ENCODE measurements at places on chromosomes 5 and 9.

- DNase-seq = no peak
These were observed 13.5 kb upstream of the KIF27 start for GRCh38 chr9:83934569-83935275.

GRCh38 chr5:997711-998110 lies 10.9 kb upstream of the NKD2 start:
- DNase-seq = no peak

- DNase-seq = no peak
These were observed 7.7 kb downstream of the PALM2AKAP2 start for GRCh38 chr9:109787735-109788134.

DNA sequence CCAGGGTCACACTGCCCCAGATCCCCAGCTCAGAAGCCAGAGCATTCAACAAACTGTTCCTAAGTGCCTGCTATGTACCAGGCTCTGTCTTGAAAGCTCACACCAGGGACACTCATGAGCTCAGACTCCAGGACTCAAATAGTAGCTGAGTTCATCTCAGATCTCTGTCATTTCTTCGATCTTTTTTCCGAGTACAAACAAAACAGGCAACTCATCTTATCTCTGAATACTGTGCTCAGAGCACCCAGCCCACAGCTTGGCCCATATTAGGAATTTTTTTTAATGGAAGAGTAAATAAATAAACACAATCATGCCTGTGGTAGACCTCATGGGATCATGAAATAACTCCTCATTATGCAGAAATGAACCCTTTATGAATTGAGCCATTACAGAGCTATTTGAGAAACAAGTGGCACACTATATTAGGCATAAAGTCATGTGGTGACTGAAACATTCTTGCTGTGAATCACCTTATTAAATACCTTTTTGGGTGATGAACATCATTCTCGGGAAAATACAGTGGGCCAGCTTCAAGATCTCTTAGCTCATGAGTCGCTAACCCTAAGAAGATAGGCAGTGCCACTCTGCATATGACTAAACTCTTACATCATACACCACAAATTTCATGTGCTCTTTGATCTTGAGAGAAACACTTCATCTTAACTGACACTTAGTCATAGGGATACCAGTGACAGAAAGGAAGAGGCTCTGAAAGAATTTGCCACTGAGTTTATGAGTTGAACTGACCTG lies 9.9 kb downstream of the SH3RF2 start:
- DNase-seq = no peak

DNA sequence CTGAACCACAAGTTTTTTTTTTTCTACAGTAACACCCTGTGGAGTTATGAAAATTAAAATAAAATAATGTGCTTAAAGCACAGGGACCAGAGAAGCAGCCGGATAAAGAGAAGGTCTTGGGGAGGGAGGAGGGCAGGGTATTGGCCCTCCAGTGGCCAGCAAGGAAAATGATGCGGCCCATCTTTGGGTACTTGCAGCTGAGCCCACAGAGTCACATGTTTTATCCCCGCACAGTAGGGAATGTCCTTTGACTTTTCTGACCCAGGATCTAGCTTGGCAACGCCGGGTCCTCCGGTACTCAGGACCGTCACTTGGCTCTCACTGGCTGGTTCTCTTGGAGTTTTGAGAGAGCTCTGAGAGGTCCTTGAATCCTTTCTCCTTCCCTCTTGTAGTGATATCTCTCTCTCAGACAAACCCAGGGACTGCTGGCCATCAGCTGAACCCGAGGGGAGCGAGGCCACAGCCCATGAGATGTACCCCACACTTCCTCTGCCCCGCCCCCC lies 35.3 kb upstream of the HSPA9 start:
- DNase-seq = no peak

DNA sequence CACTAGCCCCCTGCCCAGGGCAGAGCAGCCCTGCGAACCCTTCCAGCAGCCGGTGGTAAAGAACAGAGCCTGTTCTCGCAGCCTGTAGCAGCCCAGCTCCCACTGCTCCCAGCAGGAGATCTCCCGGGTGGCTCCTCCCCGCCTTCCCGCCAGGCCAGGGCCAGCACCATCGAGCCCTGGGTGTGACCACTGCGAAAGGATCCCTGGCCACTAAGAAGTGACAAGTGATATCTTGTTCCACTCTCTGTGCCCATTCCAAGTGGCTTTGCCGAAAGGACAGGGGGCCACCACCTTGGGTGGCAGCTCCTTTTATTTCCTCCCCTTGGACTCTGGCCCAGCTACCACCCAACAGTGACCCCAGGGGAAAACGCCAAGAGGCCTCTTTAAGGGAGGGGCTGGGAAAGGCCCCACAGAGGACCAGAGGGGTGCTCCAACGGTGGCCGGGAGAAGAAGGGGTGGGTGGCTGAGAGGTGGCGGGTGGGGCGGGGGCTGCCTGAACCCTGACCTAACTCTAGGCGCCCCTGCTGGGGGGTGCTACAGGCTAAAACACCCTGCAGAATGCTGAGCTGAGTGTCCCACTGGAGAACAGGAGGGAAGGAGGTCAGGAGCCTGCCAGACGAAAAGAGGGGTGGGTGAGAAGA lies 1.6 kb downstream of the NACC2 start:
- no peak for DNase-seq

- DNase-seq = no peak
These were observed 950 bp upstream of the FNBP1 start for GRCh38 chr9:130043654-130044623.

GRCh38 chr5:43338862-43339261 lies 25.6 kb upstream of the HMGCS1 start:
- no peak for DNase-seq

DNA sequence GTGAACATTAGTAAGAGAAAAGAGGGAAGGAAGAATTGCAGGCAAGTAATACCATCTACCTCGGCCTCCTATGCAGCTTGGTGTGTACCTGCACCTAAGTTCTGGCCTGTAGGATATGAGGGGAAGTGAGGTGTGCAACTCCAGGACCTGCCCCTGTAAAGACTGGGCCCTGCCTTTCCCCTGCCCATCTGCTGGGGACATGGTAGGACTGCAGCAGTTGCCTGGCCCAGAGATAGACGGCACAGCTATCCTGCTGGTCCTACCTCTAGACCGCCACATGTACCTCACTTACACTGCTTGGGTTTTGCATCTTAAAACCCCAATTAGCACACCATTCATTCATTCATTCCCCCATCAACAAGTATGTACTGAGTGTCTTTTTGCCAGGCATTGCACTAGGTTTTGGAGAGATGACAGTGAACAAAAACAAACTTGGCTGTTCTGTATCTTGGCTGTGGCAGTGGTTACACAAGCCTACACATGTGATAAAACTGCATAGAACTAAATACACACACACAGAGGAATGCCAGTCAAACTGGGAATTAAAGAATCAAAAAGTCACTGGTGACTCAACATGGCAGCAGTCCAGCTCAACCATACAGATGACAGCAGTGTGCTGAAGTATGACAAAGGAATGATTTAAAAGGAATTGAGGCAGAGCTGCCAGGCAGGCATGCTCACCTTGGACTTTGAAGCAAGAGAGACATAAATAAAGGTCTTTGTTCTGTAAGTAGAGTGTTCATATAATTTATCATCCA lies 23.3 kb upstream of the MGAT1 start:
- no peak for DNase-seq

GRCh38 chr5:174617285-174617684 lies 107.1 kb upstream of the MSX2 start:
- no peak for DNase-seq

GRCh38 chr5:180817893-180818674 lies 15.5 kb upstream of the MGAT1 start:
- DNase-seq = no peak

DNA sequence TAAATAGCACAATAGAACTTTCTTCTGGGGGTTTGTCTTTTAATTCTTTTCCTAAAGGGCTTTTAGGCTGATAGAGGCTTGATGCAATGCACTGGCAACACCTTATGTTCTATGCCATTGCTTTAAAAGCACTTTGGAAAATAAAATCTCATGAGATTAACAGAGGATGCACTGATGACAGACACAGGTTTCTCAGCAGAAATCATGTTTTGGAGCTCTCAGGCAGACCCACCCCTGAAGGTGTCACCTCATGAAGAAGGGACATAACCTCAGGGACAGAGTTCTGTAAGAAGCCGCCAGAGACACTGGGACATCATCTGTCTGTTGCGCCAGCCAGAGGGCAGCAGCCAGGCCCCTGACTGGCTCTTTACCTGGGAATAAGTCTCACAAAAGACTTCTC lies 27.7 kb downstream of the SLC22A5 start:
- no peak for DNase-seq

GRCh38 chr5:565782-566440 lies 41.7 kb upstream of the SLC9A3 start:
- DNase-seq = no peak

DNA sequence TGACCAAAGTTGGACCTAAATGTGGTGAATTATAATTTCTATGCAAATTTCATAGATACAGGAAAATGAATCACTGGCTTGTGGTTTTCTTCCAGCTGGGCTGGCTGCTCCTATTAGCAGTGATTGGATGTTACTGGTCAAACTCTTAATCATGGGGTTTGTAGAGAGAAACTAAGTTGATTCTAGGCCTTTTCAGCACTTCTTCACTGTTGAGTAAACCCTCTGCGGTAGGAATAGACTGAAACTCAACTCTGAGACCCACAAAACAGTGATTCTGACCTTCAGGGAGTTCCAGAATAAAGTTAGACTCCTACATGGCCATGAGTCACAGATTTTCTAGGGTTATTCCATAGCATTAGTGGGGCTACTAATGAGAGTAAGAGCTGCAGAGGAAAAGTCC lies 47.9 kb upstream of the FKTN start:
- no peak for DNase-seq

DNA sequence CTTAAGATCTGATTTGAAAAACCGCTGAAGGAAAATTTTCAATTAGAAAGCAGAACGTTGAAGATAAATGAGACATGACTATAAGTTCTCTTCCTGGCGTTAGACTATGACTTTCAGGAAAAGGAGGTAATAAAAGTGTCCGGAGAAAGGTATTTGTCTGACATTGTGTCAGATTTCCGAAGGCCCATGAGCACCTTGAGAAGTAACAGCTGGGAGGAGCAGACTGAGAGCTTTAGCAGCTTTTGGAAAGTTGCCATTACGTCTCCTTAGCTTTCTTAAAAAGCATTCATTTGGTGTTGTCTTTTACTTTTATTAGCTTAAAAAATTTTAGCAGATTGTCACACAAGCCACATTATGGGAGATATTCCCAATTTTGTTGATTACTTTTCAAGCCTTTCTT lies 363.5 kb downstream of the NDUFS4 start:
- no peak for DNase-seq

DNA sequence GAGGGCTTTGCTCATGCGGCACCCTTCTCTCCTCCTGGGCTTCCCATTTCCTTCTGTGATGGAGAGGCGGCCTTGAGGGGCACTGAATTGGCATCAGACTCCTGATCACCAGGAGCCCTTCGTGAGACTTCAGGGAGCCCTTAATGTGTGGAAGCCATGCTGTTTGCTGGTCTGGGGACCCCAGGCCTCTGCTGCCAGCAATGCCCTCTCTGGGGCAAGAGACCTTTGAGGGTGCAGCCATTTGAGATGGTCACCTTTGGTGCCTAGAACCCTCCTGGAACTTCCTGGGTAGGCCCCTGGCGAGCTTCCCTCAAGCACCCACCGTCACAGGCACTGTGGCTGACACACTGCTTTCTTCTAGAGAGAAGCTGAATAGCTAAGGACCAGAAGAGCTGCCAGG lies 338.7 kb upstream of the IRX4 start:
- no peak for DNase-seq

- DNase-seq = no peak
These were observed 364.6 kb downstream of the BRINP1 start for GRCh38 chr9:119004618-119004990.

DNA sequence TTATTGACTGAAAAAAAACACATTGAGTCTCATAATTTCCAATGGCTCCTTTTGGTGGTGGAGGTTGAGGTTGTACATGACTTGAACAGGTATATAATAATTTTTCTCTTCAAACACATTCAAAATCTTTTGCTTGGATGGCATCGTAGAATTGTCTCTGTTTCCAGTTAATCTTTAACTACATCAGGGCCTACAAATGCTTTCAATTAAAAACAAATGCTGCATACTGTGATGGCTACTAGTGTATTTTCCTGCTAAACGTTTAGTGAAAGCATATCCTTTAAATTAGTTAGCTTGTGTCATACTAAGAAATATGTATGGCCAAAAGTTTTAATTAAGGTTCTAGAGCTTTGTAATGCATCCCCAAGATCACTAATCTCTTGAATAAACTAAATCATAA lies 313.8 kb downstream of the SLF1 start:
- no peak for DNase-seq

GRCh38 chr5:171483551-171484135 lies 64.2 kb downstream of the FGF18 start:
- no peak for DNase-seq

DNA sequence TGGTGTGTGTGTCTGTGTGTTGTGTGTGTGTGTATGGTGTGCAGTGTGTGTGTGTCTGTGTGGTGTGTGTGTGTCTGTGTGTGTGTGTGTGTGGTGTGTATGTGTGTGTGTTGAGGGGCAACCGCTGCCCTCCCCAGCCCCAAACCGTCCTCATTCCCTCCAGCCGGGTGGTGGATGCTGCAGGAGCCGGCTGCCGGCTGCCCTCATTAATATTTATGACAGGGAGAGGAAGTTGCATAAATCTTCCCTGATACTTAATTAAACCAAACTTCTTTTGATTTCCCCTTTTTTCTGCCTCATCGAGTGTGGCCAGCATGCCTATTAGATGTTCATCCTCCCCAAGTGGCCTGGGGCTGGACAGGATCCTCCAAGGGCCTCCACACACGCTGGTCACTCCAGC lies 121.4 kb upstream of the MVB12B start:
- no peak for DNase-seq

DNA sequence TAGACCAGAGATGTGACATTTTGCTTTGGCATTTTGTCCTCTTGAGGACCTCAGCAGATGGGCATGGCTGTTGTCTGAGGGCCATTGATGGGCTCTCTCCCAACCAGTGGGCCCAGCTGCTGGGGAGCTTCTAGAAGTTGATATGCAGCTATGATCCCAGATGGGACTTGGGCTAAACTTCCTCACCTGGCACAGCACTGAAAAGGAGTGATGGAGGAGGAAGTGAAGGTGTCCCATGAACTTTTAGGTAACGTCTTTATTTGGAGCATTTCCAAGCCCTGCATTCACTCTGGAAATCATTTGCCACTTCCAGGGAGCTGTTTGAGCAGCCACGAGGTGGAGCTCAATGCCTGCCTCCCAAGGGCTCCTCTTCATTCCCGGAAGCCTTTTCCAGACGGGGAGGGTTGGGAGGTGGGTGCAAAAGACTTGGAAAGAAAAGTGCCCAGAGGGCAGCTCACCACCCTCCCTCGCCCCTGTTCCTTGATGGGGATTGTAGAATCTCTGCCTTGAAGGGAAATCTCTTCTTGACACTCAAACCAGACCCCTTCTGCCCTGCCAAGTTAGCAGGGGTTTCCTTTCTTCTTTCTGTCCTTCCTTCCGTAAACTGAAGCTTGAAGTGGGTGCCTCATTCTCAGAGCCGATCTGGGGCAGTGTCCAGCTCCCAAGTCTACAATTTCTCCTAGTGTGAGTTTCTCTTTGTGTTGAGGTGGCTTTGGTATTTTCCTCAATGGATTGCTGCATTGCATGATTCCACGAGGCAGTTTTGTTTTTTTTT lies 18.1 kb upstream of the NEUROG1 start:
- DNase-seq = no peak

Measured in activated T-helper 1 cell treated with anti-CD3 and anti-CD28 coated beads, Interleukin-2, amount 50 U/mL, for 16 hours (primary cell).